ENCODE measurements at places on chromosomes 2 and 18.

GRCh38 chr2:201984800-201985525 lies 48.7 kb upstream of the FZD7 start:
- DNase-seq, result peak; percentile 31

DNA sequence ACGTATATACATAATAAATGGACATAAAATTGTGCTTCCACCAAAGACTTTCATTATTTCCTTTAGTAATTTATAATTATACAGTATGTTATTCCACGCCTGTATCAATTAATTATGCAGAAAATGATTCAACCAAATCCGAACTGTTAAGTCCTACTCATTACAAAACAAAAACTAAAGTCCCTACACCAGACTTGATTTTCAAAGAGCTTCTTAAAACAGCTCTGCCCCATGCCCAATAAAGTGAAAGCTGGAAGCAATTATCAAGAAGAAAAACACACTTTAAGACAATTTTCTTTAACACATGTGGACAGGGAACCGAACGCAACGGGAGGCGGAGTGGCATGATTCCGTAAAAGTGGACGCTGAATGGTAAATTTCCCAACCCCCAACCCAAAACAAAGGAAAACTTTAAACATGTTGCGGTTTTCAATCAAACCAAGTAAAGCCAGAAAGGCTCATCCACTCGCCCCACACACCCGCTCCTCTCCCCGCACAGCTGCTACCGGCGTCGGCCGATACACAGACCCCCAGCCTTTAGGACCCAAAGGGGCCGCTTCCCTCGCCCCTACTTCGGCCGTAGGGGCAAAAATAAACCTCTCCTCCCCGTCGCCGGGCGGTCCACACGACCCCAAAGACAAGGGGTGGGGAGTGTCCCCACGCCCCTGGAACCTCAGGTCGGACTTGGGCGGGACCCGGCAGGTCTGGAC lies 705 bp downstream of the YES1 start:
- no peak for DNase-seq

- no peak for DNase-seq
Measured at GRCh38 chr2:74567881-74568280, 13.4 kb downstream of the DOK1 start.

DNA sequence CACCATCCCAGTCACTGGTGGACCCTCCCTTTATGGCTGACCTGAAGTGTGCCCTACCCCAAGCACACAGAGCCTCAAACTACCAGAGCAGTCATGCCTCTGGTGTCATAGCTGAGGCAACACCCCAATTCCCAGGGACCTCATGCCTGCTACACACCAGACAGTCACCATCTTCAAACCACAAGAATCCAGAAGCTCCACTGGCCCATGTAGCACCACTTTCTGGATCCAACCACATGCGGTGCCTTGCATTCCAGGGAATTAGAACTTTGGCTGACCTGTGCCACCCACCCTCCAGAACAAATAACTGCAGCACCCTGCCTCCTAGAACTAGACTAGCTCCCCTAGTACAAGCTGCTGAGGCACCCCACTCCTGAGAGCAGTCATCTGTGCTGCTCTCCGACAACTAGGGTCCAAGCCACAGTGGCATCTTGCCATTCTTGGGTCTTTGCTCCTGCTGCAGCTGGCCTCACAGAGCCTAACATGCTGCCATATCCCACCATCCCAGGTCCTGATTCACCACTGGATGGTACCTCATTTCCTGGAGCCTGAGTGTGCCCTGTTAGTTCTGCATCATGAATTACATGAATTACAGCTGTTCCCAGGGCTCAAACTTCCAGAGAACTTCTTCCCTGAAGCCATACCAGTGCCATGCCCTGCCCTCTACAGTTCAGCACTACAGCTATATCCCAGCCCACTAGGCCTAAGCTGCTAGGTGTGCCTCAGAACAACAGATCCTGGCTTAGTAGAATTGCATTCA lies 243.8 kb upstream of the CHST9 start:
- no peak for DNase-seq

DNA sequence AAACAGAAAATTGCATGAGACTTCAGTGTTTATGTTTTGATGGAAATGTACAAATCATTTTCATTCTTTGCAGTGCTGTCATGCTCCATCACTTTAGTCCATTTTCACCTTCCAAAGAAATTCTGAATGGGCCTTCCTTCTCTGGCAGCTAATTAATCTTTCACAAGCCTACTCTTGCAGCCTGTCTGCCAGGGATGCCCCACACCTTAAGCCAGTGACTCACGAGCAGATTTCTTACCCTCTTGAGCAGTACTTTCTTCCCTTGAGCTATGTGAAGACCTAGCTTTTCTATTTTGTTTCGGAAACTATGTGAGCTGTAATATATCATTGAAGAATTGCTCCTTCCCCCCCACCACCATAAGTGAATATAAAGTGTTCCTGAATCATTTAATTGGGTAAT lies 404.3 kb upstream of the VWC2L start:
- no peak for DNase-seq

- DNase-seq, result no peak
Measured at GRCh38 chr2:191901031-191901430, 54.1 kb upstream of the CAVIN2 start.

DNA sequence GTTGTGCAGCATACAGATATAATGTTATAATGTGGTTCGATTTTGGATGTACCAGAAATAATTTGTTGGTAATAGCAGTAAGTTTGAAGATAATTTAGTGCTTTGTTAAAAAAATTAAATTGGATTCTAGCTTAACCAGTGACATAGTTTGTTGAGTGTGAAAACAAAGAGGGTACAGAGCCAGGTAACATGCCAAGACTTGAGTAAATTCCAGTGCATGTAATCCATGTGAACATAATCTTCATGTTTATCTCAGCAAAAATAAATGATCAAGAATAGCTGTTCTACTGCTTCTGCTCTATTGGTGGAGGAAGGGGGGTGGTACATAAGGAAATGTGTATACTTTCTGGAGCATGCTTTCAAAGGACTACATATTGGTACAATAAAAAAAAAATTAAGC lies 165.8 kb downstream of the DNAH7 start:
- DNase-seq, result no peak

DNA sequence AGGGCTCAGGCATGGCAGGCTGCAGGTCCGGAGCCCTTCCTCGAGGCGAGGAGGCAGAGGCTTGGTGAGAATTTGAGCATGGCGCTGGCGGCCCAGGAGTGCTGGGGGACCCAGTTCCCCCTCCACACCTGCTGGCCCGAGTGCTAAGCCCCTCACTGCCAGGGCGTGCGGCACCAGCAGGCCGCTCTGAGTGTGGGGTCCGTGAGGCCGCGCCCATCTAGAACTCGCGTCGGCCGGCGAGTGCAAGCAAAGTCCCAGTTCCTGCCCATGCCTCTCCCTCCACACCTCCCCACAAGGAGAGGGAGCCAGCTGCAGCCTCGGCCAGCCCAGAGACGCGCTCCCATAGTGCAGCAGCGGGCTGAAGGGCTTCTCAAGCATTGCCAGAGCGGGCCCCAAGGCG lies 233.0 kb downstream of the PIEZO2 start:
- no peak for DNase-seq

GRCh38 chr18:34660572-34660971 lies 49.5 kb upstream of the DTNA start:
- DNase-seq, result no peak

GRCh38 chr2:19623488-19623887 lies 265.1 kb upstream of the OSR1 start:
- no peak for DNase-seq

DNA sequence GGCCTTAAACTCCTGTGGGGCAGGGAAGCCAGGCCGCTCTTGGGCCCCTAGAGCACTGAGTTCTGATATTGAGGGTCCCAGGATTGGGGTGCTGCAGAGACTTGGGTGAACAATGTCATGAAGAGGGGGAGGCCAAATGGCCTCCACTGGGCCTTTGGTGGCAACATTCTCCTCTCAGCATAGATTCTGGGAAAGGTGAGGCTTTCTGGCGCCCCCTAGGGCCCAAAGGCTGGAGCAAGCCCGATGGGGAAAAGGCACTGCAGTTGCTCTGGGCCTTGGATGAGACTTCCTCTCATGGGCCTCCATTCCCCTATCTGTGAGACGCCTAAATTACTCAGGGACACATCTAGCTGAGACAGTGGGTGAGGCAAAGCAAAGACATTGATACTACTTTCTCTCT lies 84.8 kb downstream of the ACAA2 start:
- peak; percentile 54 for DNase-seq

GRCh38 chr18:49023938-49024803 lies 73.4 kb upstream of the SMAD7 start:
- DNase-seq, result no peak

GRCh38 chr18:3966246-3966641 lies 488.9 kb downstream of the DLGAP1 start:
- no peak for DNase-seq

GRCh38 chr2:25996844-25997243 lies 14.5 kb upstream of the KIF3C start:
- no peak for DNase-seq

DNA sequence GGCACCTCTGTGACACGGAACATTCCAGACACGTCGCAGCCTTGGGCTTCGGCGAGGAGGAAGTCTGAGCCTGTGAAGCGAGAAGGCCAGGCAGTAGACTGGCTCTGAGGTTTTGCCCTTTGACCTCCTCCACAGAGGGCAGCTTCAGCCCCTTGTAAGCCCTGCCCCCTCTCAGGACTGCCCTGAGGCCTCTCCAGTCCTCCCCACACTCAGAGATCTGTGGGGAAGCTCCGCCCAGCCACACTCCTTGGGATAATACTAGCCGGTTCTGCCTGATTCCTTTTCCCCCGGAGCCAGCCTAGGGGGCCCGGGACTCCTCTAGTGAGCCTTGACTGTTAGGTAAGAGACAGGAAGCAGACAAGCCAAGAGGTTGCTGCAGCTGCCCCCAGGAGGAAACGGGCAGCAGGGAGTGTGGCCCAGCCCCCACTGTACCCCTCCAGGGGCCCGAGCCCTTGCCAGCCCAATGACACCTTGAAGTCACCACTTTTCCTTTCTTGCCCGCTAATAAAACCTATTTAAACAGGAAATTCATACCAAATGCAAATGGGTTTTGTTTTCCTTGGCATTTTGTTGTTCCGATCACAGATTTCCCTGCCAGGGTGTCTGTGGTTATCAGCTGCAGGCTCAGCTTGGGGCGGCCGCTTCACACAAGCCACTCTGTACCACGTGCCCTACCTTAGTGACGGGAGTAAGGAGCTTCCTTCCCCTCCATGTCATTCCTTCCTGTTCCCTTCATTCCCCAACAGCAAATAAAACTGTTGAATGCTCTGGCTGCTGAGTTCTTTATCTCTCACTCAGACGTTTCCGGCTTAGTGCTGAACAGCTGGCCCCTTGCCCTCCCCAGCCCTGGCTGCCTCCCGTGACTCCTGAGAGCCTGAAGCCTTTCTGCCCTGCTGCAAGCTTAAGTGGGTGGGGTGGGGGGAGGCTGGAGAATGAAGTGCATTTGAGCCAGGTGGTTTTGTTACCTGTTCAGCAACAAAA lies 124.7 kb downstream of the CABLES1 start:
- peak; percentile 76 for DNase-seq

GRCh38 chr18:39781565-39781964 lies 2173.5 kb upstream of the PIK3C3 start:
- DNase-seq, result no peak

DNA sequence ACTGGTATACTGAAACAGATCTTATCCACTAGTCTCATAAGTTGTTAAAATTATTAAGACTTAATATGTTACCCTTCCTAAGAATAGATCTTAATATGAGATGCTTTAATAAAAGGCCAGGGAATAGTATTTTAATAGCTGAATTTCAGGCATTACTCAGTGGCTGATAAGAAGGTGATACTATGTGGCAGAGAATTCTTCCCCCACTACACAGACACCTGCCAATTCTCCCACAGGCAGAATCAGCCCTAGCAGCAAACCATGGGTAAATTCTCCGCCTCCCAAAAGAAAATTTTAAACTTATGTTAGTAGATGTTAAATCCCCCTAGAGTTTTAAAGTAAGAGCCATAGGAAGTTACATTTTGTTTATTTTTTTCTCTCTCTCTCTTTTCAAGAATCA lies 888.8 kb downstream of the LRP1B start:
- DNase-seq, result no peak

DNA sequence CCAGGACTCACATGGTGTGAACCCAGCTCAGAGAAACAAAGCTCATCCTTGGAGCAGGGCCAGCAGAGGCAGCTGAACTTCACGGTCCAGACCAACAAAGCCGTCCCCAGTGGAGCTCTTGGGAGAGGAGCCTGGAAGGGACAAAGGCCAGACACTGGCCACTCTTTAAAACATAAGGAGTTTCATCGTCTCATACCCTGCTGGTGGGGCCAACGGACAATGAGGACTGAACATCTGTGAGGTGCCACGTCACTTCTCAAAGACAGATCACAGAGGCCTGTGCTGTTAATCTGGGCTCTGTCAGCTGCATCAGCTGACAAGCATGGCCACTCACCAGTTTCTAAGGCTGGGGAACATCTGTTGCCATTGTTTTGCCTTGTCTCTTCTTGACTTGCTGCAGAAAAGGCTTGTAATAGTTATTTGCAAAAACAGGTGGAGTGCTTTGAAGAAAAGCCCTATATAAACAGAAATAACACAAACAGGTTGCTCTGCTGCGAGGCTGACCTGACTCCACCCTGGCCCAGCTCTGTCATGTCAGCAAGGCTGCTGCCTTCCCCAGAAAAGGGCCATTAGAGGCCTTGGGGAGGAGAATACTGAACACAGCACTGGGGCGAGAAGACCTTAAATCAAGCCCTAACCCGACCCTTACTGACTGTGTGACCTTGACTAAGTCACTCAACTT lies 68.1 kb upstream of the DAPL1 start:
- DNase-seq, result no peak

DNA sequence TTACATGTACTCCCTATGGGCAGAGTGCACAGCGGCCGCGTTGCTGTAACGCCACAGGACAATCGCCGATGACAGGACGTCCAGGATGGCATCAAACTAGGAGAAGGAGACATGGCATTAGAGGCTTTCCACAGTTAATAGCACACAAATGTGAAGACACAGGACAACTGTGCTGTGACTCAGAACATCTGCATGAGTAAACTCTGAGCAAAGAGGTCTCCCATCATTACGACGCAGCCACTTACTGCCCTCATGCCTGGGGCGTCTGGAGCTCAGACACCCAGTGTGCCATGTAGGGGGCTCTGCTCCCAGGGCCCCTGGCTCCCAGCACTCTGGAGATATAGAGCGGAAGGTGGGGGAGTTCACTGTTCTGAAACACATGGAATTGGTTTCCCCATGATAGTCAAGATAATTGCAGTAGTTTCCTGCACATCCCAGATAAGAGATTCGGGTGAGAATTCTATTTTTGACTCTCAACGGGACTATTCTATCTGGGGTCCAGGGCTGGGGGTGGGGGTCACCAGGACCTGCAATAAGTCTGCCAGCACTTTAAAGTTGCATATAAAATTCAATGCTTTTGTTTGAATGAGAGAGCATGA lies 168.1 kb downstream of the TMEM163 start:
- DNase-seq, result no peak

- DNase-seq, result no peak
Measured at GRCh38 chr2:60735496-60736250, 20.4 kb upstream of the PAPOLG start.
